ENCODE measurements at places on chromosomes 1 and 21.

- DNase-seq, result peak; percentile 14
These were observed 71.9 kb downstream of the ZSWIM5 start for GRCh38 chr1:45134461-45134873.

GRCh38 chr1:177243773-177244172 lies 73.0 kb downstream of the BRINP2 start:
- no peak for DNase-seq

GRCh38 chr1:168719306-168720111 lies 9.5 kb downstream of the DPT start:
- no peak for DNase-seq

- DNase-seq, result no peak
These were observed 11.2 kb downstream of the AGO1 start for GRCh38 chr1:35894183-35894582.

- no peak for DNase-seq
These were observed 24.2 kb upstream of the RGL1 start for GRCh38 chr1:183780757-183781156.

- DNase-seq, result no peak
These were observed 38.9 kb downstream of the LMX1A start for GRCh38 chr1:165317612-165318011.

GRCh38 chr1:19260211-19261138 lies 8.9 kb downstream of the MRTO4 start:
- no peak for DNase-seq

GRCh38 chr1:181986907-181987305 lies 74.6 kb downstream of the ZNF648 start:
- no peak for DNase-seq

GRCh38 chr1:226325178-226325577 lies 16.2 kb upstream of the LIN9 start:
- DNase-seq, result no peak

GRCh38 chr1:113887402-113888175 lies at the start of gene BCL2L15:
TSS of gene BCL2L15 (minus strand) at chr1:113887581. CDS start at chr1:113887375, 206 bp downstream.
- DNase-seq, result no peak

GRCh38 chr1:2214541-2215241 lies 13.4 kb upstream of the SKI start:
- DNase-seq, result no peak

GRCh38 chr1:151144474-151145303 lies 1.7 kb downstream of the SEMA6C start:
- no peak for DNase-seq

GRCh38 chr1:162169031-162169790 lies 99.7 kb downstream of the NOS1AP start:
- no peak for DNase-seq

GRCh38 chr1:24659993-24660665 lies 17.0 kb downstream of the SRRM1 start:
- no peak for DNase-seq

DNA sequence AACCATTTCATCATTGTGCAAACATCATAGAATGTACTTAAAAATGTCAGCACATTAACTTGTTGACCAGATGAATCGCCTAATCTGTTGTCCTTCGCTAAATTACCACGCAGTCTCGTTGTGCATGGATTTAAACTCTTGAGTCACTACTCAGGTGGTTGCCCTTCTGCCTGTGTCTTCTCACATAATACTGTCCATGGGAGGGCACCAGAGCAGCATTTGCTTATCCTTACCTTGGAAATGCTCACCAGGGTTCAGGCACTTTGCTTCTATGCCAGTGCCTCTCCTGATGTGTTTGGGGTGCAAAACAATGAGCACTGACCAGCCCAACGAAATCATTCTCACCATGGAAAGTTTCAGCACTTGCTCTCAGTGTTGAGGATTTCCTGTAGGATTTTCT lies 559.9 kb downstream of the RWDD3 start:
- no peak for DNase-seq

DNA sequence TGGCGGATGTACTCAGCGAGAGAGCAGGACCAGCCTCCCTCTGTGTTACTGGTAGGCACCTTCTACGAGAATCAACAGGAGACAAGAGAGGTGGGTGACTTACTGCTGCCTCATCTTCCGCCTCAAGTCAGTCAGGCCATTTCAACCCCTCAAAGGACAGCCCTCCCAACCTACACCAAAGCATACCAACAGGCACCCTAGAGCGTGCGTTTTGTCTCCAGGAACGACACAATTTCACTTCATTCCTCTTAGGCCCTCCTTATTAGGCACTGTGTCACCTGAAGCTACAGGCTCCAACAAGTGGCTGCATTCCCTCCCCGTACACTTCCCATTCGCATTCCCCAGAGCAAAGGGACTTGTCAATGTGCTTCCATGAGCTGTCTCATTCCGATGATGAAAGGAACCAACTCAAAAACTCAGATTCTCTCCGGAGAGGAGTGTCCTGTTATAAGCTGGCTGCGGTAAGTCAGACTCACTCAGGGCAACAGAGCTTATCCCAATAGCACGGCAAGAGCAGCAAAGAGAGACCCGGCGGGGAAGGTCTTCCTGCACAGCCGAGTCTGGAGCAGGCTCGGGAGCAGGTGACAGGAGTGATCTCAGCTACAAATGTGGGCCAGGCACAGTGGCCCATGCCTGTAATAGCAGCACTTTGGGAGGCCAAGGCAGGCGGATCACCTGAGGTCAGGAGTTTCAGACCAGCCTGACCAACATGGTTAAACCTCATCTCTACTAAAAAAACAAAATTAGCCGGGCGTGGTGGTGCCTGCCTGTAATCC lies 120.6 kb upstream of the IFFO2 start:
- DNase-seq, result no peak

GRCh38 chr1:220680085-220680687 lies 10.0 kb upstream of the C1orf115 start:
- peak; percentile 22 for DNase-seq

GRCh38 chr1:1157426-1157913 lies 16.2 kb upstream of the TTLL10 start:
- peak; percentile 52 for DNase-seq

DNA sequence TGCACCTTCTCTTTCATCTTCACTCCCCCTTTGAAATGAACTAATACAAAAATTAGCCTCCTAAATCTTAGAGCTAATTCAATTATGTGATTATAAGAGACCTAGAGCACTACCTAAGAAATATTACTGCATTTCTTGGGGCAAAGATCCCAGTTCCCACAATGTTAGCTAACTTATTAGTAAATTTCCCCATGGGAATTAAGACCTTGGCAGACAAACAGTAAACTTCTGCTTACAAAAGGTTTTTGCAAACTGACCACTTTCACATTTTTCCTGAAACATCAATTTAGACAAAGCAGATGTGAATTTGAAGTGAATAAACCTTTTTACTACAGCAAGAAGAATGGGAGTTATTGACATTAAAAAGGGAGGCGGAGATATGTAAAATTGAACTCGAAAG lies 34.6 kb upstream of the LHX8 start:
- DNase-seq, result no peak

DNA sequence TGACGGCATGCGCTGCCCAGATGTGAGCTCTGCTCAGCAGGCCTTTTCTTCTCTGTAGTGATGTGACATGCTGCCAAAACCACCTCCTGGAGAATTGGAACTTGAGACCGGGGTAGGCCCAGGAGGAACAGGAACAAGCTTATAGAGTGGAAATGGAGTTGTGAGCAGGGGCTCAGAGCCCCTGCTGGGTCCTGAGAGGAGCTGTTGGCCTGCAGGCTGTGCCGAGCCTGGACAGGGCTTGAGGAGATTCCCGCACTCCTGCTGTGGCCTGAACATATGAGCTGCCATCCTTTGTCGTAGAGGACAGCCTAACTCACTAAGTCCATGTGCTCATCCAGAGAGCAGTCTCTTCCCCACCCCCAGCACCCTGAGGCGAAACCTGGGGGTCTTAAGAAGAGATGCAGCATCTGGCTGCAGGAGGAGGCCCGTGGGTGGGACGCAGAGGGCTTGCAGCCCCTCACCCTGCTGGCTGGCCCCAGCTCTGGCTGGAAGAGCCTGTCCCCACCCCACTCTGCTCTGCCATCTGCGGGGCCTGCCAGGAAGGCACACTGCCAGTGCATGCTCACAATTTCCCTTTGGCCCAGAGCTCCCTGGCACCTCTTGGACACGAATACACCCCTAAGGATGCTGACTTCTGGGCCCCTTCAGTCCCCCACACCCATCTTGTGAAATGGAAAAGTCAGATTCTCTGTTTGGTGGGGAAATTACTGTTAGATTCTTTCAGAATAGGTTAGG lies 42.5 kb downstream of the PTPRF start:
- no peak for DNase-seq

GRCh38 chr1:247064304-247064703 lies 14.3 kb downstream of the ZNF670 start:
- DNase-seq, result no peak

GRCh38 chr1:15558516-15558915 lies 26.3 kb downstream of the AGMAT start:
- DNase-seq, result no peak

GRCh38 chr1:25799935-25800702 lies at the start of gene SELENON:
TSS of gene SELENON (plus strand) at chr1:25800193. CDS start at chr1:25800231, 38 bp downstream.
- DNase-seq, result no peak

GRCh38 chr21:37682966-37683365 lies 233.3 kb downstream of the KCNJ6 start:
- DNase-seq, result no peak

GRCh38 chr1:185268352-185268751 lies 48.7 kb downstream of the IVNS1ABP start:
- DNase-seq, result no peak

DNA sequence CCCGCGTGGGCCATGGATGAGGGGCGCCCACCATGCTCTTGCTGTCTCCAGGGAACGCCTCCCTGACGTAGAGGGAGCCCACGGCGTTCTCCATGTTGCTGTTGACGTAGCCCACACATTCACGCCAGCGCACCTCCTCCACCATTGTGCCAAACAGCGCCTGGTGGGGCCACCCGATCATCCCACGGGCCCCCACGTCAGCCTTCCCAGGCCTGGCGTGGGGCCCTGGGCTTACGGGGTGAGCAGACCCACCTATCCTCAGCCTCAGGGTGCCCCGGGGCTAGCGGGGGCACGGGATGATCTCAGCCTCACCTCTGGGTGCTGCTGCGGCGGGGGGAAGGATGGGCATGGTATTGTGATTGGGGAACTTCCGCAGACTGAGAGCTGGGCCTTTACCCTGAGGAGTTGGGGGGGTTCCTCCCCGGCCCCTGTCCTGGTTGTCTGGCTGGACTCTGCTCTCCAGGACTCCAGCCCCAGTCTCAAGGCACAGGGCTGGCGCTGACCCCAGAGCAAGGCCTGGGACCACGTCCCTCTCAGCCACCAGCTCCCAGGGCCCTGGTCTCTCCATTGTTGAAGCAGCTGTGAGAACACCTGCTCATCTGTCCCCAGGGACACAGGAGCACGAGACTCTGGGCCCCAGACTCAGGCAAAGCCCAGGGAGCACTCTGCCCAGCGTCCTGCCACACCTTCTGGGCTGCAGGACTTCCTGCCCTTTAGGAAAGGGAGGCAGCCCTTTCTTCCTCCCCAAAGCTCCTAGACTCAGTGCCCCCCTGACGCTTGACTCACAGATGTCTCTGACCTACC lies 10.2 kb downstream of the PRXL2B start:
- DNase-seq, result no peak

DNA sequence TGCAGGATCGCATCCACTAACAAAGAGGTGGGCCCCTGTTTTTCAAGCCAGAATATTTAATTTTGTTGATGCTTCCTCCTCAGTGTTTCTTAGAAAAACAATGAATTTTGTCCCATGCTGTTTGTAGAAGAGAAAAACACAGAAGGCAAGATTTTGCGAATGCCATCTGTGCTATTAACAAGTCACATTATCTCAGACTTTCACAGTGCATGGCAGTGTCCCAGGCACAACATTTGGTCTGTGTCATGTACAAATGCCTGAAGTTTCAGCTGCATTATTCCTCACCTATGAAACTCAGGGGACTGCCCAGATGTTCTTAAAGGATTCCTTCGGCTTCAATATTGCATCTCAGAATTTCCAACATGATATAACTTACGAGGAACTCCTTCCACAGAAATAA lies 99.6 kb upstream of the ZC3H11B start:
- DNase-seq, result no peak

GRCh38 chr1:44826375-44827196 lies 16.5 kb downstream of the PTCH2 start:
- DNase-seq, result no peak

GRCh38 chr21:34988139-34988538 lies 61.0 kb downstream of the RUNX1 start:
- no peak for DNase-seq

DNA sequence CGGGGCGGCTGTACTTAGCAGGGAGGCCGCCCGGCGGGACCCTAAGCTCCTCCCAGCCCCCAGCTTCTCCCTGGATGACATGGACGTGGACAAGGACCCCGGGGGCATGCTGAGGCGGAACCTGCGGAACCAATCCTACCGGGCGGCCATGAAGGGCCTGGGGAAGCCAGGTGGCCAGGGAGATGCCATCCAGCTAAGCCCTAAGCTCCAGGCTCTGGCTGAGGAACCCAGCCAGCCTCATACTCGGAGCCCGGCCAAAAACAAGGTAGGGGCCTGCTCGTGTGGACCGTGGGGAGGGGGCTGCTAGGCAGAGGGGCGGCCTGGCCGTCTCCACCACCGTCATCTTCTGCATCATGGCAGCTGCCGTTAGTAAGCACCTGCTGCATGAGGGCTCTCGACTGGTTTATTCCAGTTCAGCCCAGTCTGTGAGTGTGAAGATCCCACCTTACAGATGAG lies 9.0 kb downstream of the ARHGEF16 start:
- no peak for DNase-seq

DNA sequence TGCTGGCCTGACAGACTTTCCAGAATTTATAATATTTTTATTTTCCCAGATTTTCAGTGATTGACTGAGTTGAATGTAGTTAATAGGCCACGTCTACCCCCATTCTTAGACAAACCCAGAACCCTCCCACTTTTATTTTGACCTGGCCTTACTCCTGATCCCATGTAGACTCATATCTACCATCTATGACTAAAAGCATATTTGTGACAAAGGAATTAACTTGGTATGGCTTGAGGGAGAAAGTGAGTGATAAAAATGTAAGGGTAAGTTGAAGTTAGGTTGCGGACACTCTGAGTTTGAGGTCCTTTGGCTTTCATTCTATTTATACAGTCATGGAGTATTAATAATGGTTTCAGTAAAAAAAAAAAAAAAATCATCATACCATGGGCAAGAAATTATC lies 168.4 kb downstream of the KCNK2 start:
- no peak for DNase-seq

- no peak for DNase-seq
These were observed 15.9 kb downstream of the TMEM63A start for GRCh38 chr1:225866061-225866837.

- no peak for DNase-seq
These were observed 74.0 kb downstream of the MAB21L3 start for GRCh38 chr1:116185161-116185701.

DNA sequence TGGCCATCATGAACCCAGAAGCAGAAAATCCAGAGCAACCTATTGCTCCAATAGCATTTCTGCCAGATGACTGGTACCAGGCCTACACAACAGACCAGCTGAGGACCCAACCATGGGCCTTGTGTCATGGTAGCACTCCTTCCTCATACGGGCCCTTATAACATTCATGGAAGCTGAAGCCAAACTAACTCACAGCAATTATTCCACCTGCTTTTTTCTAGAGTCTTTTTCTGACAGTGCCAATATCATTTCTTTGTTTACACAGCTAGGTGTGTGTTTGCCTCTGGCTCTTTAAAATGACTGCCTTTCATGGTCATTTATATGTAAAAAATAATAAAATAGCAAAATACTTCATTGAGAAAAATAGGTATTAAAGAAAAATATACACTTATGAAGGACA lies 3.9 kb upstream of the WDR64 start:
- no peak for DNase-seq
